ENCODE measurements at places on chromosomes 5 and 9.

DNA sequence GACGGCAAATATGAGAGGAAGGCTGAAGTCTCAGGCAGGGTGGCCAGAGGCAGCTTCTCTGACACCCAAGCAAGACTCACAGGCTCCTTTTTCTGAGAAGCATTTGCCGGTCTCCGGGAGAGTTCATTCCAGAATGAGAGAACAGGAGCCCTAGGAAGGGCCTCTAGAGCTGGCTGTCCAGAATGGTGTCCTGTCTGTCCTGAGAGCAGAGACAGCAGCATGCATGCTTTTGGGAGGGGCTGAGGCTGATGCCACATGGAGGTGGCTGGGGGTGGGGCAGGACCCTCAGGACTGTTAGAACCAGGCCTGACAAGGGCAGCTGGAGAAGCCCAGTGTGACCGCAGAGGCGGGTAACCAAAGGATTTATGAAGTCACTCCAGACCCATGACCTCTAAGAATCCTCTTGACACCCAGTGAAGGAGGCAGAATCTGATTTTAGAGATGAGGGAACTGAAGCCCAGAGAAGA lies 60.0 kb downstream of the SHB start:
- DNase-seq = no peak

DNA sequence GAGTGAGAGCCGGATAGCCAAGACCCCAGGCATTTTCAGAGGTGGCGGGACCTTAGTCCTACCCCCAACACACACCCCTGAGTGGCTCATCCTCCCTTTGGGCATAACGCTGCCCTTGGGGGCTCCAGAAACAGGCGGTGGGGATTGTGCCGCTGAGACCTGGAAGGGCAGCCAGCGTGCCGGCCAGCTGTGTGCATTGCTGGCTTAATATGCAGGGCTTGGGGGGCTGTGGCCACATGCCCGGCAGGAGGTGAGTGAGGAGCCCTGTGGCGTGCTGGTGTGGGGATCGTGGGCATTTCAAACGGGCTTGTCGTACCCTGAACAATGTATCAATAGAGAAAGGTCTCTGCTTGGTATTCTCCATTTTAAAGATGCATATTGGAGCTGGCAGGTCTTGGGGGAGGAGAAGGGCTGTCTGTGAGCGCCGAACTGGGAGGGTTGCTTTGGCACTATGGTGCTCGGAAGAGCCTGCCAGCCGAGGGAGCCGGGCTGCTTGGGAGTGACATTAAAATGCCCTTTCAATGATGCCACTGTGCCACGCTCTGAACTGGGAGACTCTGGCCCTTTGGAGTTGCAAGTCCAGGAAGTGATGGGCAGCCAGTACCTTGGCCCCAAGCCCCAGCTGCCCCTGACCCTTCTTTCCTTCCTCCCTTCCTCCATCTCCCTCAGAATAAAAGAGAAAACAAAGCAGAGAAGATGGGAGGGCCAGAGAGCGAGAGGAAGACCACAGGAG lies 11.2 kb upstream of the OLFM1 start:
- DNase-seq = no peak

GRCh38 chr5:179437341-179438001 lies 92.2 kb upstream of the ADAMTS2 start:
- DNase-seq = no peak

GRCh38 chr5:124724357-124725039 lies 21.9 kb downstream of the ZNF608 start:
- no peak for DNase-seq

DNA sequence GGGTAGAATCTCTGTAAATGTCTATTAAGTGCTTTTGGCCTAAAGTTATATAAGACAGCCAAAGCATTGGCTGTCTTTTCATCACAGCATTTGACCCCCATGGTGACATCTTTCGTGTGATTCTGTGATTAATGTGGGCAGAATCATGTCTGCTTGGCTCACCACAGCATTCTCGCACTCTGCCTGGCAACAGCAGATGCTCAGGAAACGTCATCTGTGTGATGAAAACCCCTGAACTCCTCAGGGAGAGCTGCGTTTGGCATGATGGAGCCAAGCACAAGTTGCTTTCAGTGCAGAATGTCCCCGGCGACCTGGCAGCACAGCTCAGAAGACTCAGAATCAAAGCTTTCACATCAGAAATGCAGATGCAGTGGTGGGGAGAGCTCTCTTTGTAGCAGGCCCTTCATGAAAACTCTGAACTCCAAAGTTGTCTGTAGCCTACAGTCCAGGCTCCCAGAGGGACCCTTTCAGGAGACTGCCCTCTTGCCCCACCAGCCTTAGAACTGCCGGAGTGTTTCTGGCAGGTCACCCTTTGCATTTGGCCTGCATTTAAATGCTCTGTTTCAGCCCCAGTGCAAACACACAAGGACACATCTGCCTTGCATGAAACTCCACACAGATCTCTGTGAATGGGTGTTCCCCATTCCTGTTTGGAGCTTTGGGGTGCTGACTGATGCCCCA lies 155.6 kb upstream of the PANK3 start:
- DNase-seq = no peak

GRCh38 chr9:132287256-132287760 lies 67.5 kb downstream of the SETX start:
- no peak for DNase-seq

DNA sequence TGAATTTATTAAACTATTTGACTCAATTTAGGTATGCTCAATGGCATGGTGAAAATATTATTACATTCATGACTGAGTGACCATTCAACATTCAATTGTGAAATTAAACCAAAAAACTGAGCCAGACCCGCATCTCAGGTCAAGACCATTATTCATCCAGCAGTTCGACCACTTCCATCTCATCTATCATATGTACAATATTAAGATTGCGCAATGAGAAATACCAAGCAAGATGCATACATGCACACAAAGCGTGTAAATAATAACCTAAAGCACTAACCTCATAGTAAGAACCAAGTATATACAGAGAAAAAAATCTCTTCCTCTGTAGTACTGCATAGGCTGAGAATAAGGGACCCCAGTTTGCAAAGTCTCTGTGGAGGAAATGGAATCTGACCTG lies 310.2 kb downstream of the ADGRV1 start:
- DNase-seq = no peak

DNA sequence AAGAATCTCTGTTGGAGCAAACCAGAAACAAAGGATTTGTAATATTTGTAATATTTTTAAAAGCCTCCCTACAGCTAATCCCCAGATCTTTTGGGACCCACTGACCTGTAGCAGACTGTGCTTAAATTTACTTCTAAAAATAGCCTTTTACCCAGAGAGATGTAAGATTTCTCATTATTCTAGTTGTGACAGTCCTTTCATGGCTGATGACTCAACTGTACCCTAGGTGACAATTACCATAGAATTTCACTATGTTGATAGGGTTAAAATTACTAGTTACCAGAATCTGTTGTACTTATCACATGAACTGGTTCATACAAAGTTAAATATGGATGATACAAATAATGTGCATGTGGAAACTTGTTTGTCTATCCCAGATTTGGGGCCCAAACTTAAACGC lies 543.9 kb upstream of the SEMA6A start:
- DNase-seq = no peak

DNA sequence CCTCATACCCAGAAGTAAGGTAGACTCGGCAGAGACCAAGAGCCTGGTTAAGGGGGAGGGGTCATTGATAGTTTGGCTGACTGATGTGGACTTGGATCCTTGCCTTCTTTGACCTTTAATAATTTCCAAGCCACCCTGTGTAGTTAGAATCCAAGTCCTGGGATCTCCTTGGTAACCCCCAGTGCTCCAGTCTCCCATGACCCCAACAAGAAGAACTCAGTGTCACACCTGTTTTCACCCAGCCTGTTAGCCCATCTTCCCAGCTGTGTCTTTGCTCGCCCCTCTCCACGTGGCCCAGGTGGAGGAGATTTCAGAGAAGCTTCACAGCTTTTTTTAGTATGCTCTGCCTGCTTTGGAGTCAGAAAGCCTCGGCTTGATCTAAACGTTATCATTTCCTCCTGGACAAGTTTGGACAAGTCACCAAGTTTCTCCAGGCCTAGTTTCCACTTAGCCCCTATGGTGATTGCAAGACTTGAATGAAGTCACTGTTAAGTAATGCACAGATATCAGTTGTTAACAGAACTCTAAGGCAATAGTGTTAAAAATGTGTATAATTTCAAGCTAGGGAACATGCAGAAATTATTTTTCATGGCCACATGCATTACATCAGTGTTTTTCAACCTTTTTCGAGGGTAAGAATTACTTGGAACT lies 170.0 kb downstream of the TMEM38B start:
- no peak for DNase-seq

DNA sequence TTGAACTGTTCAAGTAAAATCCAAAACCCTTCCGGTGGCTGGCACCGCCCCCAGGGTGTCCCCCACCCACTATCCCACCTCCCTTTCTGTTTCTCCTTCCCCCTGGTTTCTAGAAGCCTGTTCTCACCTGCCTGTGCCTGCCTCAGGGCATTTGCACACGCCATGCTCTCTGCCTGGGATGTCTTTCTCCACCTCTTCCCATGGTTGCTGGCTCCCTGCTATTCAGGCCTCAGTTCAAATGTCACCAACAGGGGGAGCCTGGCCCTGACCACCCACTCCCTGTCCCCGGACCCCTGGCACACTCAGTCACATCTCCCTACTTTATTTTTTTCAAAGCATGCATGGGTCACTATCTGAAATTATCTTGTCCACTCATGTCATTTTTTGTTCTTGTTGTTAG lies 39.9 kb upstream of the EEIG1 start:
- no peak for DNase-seq

DNA sequence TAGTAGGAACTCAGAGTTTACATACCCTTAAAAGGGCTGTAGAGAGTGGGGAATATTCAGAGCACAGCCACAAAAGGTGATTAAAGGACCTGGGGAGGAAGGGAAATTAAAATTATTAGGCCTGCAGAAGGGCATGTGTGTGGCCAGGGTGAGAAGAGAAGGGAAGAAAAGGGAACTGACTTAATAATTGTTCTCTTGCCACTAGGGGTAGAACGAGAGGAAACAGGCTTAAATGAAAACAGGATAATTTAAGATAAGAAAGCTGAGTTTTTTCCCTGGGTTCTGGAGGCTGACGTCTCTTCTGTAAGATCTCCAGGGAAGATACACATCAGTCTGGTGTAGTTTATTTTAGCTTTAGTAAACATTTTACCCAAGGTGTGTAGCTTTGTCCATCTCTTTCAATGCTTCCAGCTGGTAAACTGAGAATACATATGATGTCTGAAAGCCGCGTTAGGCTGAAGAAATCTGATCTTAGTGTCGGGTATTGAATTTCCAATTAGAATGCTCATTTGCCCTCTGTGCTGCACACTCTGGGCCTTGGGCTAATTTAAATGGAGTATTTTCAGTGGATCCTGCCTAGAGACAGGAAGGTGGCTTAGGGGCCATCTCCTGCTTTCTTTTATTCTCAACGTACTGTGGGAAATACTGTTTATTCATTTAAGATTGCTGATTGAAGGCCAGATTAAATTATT lies 416.8 kb downstream of the TMEM38B start:
- no peak for DNase-seq

DNA sequence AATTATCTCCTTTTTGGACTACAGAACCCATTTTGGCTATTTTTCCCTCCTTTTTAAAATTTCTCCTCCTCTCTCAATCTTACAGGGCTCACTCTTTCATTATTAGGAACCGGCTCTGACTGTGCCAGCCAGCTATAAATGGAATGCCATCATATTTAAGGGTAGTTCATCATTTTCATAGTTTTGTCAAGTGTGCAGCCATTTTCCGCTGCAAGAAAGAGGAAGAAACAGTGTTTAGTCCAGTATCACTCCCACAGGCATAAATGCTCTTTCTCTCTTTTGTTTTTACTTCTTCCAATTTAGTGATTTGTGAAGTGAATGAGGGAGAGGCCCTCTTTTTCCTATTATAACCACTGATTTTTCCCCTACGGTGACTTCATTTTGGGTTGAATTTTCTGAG lies 290.0 kb downstream of the NR3C1 start:
- no peak for DNase-seq

DNA sequence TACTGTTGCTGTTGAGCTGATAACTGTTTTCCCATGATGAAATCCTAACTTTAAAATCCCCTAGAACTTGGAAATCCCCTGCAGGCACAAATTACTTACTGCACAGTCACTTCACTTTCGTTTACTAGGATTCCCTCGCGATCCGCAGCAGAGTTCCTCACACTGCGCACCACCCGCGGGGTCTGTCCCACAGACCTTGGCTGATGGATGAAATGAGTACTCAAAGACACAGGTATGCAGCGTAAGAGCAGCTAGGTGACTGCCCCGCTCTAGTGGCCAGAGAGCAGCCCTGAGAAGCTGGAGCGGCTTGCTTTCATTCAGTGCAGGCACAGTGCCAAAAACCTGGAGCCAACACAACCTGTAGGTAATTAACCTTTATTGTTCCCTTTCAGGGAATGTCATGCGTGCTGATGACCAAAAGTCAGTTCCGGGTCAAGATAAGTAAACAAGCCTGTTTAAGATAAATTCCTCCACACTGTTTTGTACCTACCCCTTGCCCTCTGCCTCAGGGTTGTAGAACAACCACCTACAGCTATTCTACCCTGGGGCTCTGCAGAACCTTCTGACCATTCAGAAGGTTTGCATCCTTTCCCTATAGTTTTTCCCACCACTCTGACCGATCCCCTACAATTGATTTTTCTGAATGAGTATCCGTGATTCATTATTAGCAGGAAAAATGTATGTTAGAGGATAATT lies 191.2 kb downstream of the CDH9 start:
- no peak for DNase-seq

DNA sequence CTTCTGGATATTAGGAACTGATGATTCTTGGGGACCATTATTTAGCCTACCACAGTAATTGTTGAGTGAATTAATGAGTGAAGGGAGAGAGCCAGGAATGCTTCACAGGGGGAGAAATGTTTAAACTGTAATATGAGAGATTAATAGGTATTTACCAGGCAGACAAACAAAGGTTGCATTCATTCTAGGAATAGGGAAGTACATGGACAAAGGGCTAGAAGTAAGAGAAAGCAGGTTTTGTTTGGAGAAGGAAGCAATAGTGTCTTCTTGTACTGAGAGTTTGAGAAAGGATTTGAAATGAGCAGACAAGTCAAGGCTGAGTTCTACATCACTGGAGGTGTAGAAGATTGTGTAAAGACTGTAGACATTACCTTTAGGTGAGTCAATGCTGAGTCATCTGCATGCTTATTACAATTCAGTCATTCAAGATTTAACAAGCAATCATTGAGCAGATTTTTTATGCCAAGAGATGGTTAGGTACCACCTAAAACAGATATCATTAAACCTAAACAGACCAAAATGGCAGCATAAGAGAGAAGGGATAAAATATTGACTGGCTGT lies 8.0 kb downstream of the TAF1L start:
- no peak for DNase-seq

GRCh38 chr9:38046661-38047300 lies 22.2 kb downstream of the SHB start:
- DNase-seq = no peak

GRCh38 chr5:123097483-123097870 lies 8.4 kb downstream of the PRDM6 start:
- DNase-seq = no peak

GRCh38 chr9:97387504-97387886 lies 24.4 kb upstream of the TDRD7 start:
- no peak for DNase-seq

DNA sequence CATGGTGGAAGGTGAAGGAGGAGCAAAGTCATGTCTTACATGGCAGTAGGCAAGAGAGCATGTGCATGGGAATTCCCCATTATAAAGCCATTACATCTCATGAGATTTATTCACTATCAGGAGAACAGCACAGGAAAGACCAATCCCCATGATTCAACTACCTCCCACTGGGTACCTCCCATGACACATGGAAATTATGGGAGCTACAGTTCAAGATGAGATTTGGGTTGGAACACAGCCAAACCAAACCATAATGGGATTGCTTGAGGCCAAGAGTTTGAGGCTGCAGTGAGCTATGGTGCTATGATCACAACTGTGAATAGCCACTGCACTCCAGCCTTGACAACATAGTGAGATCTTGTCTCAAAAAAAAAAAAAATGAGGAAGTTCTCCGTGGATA lies 581.8 kb downstream of the TAF11L14 start:
- no peak for DNase-seq

- DNase-seq = no peak
These were observed 193.2 kb upstream of the KIF2A start for GRCh38 chr5:62112689-62113228.
